ENCODE measurements at places on chromosomes 1 and 21. TPM values are rescaled to one million over a fixed set of nuclear protein-coding genes. Genes with fewer than 3 reads are reported as not detected.

Gene GJC2
- 0.80 TPM for total RNA-seq

Gene IFNLR1
- total RNA-seq = 5.8 TPM

Gene TNNI3K
- not detected for total RNA-seq

Gene C1orf94
- total RNA-seq = not detected

Gene F5
- total RNA-seq = 24.0 TPM

Gene TAS1R1
- total RNA-seq = not detected

DNA sequence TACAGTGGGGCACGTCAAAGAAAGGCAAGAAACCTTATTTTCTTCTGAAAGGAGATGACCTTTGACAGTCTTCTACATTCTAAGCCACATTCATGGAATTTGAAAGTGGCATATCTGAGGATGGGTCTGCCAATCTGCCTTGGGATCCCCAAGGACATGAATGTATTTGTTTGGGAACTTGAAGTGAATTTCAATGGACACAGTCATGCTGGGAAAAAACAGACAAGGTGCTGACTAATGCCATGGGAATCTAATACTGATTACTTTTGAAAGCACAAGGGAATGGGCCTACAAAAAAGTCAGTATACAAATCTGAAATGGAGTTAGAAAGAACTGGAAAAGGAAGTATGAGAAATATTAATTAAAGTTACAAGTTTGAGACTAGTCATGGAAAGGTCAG lies 128.8 kb downstream of the KCNJ6 start:
- no peak overlapping the region for H3K4me3 ChIP-seq
- H3K4me1 ChIP-seq = no peaks in the 10 kb centered on the region
- no peak for DNase-seq
- H3K27ac ChIP-seq = no peak overlapping the region
- H3K36me3 ChIP-seq = no peaks in the 10 kb centered on the region

GRCh38 chr21:45410151-45410864 lies 5.3 kb downstream of the COL18A1 start:
- peaks cover 57% of the 10 kb centered on the region for H3K4me1 ChIP-seq
- H3K27me3 ChIP-seq = no peaks in the 10 kb centered on the region
- DNase-seq = no peak
- H3K4me3 ChIP-seq = no peak overlapping the region
- H3K27ac ChIP-seq = peak overlapping the region; percentile 89
- H3K36me3 ChIP-seq = no peaks in the 10 kb centered on the region

DNA sequence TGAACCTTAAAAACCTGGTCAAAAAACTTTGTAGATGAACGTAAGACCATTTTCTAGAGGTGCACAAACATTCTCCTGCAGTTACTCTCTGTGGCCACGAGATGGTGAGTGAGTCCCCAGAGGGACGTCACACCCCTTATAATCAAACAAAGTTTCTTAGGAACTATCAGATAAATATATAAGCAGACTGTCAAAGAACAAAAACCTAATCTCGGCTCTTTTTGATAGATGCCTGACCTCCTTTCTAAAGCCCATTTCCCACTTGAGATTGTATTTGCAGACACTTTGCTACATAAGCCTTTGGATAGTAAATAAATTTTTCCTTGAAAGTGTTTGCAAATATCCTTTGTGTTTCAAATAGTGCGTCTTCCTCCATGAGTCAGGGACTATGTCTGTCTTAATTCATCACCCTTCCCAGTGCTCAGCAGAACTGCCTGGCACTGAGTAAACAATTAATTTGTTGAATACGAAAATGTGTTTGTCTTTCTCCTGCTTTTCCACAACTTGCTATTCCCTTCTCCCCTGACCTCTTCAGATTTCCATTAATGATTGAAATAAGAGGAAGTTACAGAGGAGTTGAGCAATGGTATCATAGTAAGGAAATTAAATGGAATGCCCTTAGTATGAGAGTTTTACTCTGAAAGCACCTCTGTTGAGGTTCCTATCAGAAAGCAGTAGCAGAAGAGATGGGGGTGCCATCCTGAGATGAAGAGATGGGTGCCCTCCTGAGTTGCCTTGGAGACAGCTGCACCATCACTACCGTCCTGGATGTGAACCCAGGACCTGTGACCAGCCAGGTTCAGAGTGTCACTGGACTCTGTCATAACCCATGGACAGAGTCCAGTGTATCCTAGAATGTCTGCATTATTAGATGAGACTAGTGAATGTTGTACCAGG lies 57.8 kb upstream of the RAVER2 start:
- DNase-seq = peak; percentile 66
- H3K27ac ChIP-seq = no peak overlapping the region
- no peaks in the 10 kb centered on the region for H3K4me1 ChIP-seq

DNA sequence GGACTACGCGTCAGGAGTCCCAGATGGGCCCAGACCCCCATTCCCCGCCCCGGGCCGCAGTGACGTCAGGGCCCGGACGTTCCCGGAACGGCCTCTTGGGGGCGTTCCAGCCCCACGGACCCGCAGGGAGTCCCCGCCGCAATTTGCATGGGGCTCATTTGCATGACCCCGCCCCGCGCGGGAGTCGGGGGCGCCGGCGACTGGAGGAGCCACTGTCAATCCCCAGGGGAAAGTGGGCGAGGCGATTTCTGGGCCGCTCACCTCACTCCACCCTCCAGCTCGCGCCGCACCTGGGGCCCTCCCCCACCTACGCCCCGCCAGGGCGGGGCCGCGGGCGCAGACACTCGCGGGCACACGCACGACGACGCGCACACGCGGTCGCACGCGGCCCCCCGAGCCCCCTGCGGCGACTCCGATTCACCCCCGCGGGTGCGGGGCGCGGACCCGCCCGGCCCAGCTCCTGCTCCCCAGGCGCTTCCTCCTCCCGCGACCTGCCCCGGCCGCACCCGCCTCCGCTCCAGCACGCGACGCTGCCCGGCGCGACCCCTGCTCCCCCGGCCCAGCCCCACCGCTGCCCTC lies 13.2 kb downstream of the AGRN start:
- no peaks in the 10 kb centered on the region for H3K36me3 ChIP-seq
- H3K4me1 ChIP-seq = peaks cover 24% of the 10 kb centered on the region
- H3K27ac ChIP-seq = no peak overlapping the region

DNA sequence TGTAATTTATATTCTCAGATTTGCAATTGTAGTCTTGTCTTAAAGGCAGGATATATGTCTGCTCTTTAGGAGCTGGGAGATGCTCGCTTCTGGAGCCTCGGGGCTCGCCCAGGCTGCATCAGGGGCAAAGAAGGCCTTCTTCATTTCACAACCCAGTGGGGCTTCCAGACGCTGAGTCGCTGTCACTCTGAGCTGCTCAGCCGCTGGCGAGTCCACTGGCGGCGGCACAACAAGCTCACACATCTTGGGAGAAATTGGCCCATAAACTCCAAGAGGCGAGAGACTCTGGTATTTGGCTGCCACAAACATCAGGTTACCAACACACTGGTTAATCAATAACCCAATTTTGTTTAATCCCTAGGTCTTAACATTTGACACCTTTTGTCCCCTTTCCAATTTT lies 216.6 kb downstream of the ATG4C start:
- peaks cover 51% of the 10 kb centered on the region for H3K27me3 ChIP-seq
- no peak overlapping the region for H3K4me3 ChIP-seq
- H3K4me1 ChIP-seq = no peaks in the 10 kb centered on the region

GRCh38 chr1:85571828-85572227 lies 8.7 kb upstream of the CCN1 start:
- no peak overlapping the region for H3K4me3 ChIP-seq
- H3K4me1 ChIP-seq = peaks cover 9% of the 10 kb centered on the region
- no peak overlapping the region for H3K27ac ChIP-seq
- H3K36me3 ChIP-seq = no peaks in the 10 kb centered on the region
- H3K27me3 ChIP-seq = no peaks in the 10 kb centered on the region
- DNase-seq = no peak

- H3K27ac ChIP-seq = peak overlapping the region; percentile 42
- peaks cover 16% of the 10 kb centered on the region for H3K4me1 ChIP-seq
- H3K36me3 ChIP-seq = no peaks in the 10 kb centered on the region
- peak overlapping the region; percentile 71 for H3K4me3 ChIP-seq
- peak; percentile 43 for DNase-seq
These were observed 559 bp downstream of the SERTAD4 start for GRCh38 chr1:210233216-210233494.

GRCh38 chr1:225258811-225259210 lies 169.0 kb downstream of the LBR start:
- no peaks in the 10 kb centered on the region for H3K27me3 ChIP-seq
- no peak overlapping the region for H3K4me3 ChIP-seq

- no peak overlapping the region for H3K4me3 ChIP-seq
- DNase-seq = no peak
- peaks cover 7% of the 10 kb centered on the region for H3K4me1 ChIP-seq
- H3K36me3 ChIP-seq = no peaks in the 10 kb centered on the region
These were observed 407.9 kb upstream of the PKN2 start for GRCh38 chr1:88276163-88276562.

GRCh38 chr1:220695426-220695825 lies 5.3 kb downstream of the C1orf115 start:
- no peak overlapping the region for H3K27ac ChIP-seq
- H3K36me3 ChIP-seq = no peaks in the 10 kb centered on the region
- no peaks in the 10 kb centered on the region for H3K27me3 ChIP-seq
- no peak for DNase-seq
- no peak overlapping the region for H3K4me3 ChIP-seq
- H3K4me1 ChIP-seq = peaks cover 5% of the 10 kb centered on the region

GRCh38 chr21:33644383-33645074 lies 2.2 kb downstream of the ITSN1 start:
- H3K4me1 ChIP-seq = peaks cover 20% of the 10 kb centered on the region
- H3K4me3 ChIP-seq = peak overlapping the region; percentile 74

DNA sequence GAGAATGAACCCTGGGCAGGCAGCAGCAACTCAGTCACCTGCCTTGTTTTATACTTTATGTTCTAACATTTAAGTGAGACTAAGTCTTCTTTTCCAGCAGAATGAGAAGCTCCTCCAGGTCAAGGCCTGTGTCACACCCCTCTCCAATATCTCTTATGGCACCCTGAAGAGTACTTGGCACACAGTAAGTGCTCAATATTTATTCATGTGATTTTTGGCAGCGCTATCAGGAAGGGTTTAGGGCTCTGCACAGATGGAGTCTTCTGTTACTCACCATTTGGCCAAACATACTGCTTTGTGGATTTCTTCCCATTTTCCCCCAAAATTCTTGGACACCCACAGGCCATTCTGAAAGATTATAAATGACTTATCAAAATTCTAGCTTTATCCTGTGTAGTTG lies 43.8 kb upstream of the MYBPHL start:
- H3K27ac ChIP-seq = no peak overlapping the region
- H3K4me3 ChIP-seq = no peak overlapping the region
- DNase-seq = no peak
- H3K36me3 ChIP-seq = no peaks in the 10 kb centered on the region

GRCh38 chr1:245079021-245079609 lies 75.7 kb upstream of the KIF26B start:
- H3K4me1 ChIP-seq = no peaks in the 10 kb centered on the region
- no peak overlapping the region for H3K27ac ChIP-seq
- H3K4me3 ChIP-seq = no peak overlapping the region
- H3K27me3 ChIP-seq = no peaks in the 10 kb centered on the region

All from hepatocyte (in vitro differentiated cells).